GM10248 (cell line): ENCODE measurements at places on chromosomes 11 and 22.

DNA sequence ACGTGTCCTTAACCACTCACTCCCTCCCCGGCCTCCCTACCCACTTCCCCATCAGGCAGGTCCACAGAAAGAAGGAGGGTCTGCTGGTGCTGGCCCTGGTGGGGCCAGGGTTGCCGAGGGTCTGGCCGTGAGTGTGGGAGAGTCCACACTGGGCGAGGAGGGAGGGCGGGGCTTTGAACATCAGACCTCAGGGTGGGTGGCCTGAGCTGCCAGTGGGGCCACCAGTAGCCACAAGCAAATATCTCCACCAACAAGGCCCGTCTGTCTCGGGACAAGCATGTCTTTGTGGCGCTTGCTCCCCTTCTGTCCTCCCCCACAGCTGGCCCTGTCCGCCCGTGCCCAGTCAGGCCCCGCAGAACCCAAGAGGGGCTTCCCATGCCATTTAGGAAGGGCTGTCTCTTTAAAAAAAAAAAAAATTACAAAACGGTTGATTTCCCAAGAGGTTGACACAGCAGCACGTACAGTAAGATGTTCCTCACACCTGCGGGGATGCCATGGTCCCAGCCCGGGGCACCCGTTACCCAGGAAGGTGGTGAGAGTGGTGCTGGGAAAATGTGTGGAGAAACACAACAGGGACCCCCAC lies 17.7 kb upstream of the TALDO1 start:
- DNase-seq: no peak

DNA sequence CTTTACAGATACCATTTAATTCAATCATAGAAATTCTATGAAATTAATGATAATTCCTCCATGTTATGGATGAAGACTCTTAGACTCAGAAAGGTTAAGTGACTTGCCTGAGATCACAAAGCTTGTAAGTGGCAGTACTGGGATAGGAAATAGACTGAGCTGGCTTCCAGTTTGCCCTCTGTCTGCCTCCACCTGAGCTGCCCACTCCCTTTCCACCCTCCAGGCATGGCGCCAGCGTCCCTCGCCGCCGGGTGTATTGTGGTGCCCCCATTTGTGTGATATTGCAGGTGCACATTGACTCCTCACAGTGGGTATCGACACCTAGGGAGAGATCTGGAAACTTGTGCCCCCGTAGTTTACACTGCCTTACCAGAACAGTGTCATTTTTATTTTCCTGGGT lies 9.4 kb upstream of the RPS3 start:
- DNase-seq: no peak

DNA sequence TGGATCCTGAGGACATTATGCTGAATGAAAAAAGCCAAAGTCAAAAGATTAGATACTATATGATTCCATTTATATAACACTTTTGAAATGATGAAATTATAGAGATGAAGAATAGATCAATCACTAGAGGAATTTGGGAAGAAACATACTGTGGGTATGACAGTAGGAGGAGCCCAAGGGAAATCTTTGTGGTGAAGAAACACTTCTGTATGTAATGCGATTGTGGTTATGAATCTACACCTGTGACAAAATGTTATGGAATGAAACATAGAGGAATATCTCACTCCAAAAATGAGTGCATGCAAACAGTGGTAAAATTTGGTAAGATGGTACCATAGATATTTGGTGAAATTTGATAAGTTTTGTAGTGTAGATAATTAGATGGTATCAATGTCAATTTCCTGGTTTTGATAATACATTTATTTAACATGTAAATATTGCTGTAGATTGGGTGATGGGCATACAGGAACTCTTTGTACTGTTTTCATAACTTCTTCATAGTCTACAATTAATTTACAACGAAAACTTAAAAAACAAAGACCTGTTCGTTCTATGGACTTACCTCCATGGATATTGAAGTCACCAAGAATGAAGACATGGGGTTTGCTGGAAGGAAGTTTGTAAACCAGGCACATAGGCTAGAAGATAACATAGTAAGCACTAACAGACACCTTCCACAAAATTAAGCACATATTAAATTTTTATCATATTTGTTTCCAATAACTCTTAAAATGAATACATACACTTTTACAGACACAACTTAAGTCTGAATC lies 11.5 kb downstream of the MRGPRX1 start:
- no peak for DNase-seq

- DNase-seq: no peak
Measured at GRCh38 chr22:48568736-48569330, 1258.8 kb downstream of the BRD1 start.

- no peak for DNase-seq
Measured at GRCh38 chr11:60241786-60242185, 1.2 kb downstream of the MS4A4E start.

DNA sequence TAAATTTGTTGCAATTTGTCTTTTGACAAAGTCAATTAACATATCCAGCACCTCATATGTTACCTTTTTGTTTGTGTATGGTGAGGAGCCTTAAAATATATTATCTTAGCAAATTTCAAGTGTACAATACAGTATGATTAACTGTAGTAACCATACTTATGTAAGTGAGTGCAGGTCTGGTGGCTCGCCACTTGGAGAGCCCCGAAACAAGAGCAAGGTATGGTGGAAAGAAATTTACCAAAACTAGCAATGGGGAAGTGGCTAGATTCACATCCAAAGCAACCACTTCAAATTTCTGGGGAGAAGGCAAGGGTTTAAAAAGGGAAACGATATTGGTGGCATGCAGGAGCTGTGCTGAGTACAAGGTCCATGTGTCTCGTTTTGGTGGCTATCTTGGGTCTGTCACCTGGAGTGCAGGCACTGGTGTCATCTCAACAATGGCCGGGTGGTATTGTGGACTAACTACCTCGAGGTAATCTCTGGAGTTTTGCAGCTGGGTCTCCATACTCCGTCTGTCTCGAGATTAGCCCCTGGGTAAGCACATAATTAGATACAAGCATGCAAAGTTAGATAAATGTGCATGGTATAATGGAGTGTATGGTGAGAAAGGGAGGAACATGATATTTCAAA lies 8.2 kb upstream of the FNBP4 start:
- no peak for DNase-seq
